ENCODE measurements at places on chromosomes 3 and 15.

- no peak for DNase-seq
These were observed 48.7 kb upstream of the ROBO2 start for GRCh38 chr3:76991165-76991564.

- no peak for DNase-seq
These were observed 54.7 kb downstream of the CORO2B start for GRCh38 chr15:68633231-68634121.

GRCh38 chr3:106309274-106309673 lies 440.5 kb upstream of the CBLB start:
- no peak for DNase-seq

DNA sequence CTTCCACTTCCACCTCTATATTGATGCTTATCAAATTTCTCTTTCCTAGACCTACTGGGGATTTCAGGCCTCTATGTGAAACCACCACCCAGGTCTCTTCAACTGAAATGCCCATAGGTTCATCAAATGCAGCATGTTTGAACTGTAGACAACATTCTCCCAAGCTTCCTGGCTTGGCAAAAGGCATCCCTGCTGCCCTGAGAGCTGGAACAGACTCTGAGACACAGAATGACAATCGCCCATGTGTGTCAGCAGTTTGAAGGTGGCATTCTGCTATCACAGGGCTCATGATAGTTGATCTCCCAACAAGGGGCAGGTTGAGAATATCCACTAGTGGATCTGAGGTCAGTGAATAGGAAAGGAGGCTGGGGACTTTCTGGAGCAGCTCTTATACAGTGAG lies 200.7 kb downstream of the RPLP1 start:
- no peak for DNase-seq

DNA sequence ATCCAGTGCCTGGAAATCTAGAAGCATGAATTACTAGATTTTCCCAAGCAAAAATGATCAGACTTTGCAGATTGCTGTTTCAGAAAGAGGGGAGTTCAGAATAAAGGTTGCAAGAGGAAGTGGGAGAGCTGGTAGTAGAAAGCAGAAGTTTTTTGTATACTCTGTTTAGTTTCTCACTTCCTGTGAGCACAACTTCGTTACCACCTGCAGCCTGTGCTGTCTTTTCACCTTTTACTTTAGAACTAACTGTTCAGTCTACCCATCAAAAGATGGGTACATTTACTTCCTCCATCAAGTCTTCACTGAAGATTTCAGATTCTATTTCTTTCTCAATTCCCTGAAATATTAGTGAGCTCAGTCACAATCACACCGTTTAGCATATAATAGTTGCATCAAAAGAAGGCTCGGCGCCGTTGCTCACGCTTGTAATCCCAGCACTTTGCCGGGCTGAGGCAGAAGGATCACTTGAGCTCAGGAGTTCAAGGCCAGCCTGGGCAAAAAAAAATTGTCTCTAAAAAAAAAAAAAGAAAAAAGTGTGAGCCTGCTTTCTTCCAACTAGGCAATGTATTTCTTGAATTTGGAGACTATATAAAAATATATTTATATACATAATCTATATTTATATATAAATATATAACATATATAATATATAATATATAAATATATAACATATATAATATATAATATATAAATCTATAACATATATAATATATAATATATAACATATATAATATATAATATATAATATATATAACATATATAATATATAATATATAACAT lies 1.8 kb upstream of the CEP97 start:
- DNase-seq = no peak

DNA sequence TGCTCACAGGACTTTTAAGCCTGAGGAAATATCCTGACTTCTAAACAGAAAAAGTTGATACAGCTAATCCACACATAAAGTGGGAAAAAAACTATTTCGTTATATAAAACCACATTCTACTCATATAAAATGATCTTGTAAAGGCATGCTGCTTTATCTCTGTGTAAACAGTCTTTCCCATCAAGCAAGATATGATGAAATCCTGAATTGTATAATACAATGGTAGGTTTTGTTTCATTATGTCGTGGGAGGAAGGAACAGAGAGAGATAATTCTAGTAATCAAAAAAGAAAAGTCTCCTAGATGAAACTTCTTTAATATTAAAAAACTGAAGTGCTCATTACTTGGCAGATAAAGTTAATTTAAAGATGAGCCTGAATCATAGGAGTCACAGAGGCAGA lies 92.6 kb upstream of the SNTN start:
- DNase-seq = no peak

DNA sequence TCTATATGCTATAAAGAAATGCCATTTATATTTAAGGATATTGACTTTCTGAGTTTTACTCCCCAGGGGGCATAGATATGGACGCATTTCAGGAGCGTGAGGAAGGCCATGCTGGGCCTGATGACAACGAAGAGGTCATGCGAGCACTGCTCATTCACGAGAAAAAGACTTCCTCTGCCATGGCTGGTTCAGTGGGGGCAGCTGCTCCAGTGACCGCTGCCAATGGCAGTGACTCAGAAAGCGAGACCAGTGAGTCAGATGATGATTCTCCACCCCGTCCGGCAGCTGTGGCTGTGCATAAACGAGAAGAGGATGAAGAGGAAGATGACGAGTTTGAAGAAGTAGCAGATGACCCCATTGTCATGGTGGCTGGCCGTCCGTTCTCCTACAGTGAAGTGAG lies 38.4 kb downstream of the GTF2E1 start:
- DNase-seq = no peak

DNA sequence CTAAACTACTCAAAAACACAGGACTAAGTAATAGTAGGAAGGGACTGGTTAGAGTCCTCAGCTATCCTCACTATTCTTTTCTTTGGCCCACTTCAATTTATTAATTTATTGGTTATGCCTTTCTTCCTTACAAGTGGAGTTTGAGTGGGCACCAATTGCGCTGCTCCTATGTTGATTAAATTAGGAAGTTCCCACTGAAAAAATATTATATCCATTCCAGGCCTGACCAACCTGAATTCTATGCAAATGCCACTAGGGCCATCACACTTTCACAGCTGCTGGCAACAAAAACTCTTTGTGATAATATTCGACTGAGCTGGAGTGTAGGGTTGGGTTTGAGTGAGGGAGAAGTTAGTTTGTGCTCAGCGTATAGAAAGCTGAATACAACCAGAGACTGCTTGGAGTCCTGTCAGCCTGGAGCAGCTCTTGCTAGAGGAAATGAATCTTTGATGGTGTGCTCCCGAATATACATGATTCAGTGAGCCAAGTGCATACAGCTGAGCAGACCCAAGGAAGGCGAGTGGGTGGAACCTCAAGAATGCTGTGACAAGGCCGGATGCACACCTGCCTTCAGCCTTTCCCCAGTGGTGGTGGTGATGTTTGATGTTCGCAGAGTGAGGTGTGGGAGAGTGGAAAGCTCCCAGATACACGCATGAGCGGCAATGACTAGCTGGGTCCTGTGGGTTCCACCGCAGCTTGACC lies 1.5 kb downstream of the ARHGEF3 start:
- DNase-seq = peak; percentile 65

DNA sequence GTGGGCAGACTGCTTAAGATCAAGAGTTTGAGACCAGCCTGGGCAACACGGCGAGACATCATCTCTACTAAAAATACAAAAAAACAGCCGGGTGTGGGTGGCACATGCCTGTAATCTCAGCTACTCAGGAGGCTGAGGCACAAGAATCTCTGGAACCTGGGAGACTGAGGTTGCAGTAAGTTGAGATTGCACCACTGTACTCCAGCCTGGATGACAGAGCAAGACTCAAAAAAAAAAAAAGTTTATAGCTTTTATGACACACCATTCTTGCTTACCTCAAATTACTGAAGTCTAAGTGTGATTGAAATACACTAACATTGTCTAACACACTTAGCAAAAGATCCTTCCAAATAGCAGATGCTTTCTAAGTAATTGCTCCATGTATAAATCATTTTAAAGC lies 207.6 kb downstream of the STAG1 start:
- DNase-seq = no peak

- no peak for DNase-seq
These were observed 95.9 kb upstream of the TNIK start for GRCh38 chr3:171556148-171556547.

- no peak for DNase-seq
These were observed 7.3 kb upstream of the TM6SF1 start for GRCh38 chr15:83100097-83100646.

- no peak for DNase-seq
These were observed 596.7 kb downstream of the TUSC7 start for GRCh38 chr3:117306299-117306698.

GRCh38 chr15:72827226-72827625 lies 43.7 kb upstream of the ADPGK start:
- no peak for DNase-seq

GRCh38 chr3:113532698-113533533 lies 561 bp downstream of the SIDT1 start:
- DNase-seq = no peak

DNA sequence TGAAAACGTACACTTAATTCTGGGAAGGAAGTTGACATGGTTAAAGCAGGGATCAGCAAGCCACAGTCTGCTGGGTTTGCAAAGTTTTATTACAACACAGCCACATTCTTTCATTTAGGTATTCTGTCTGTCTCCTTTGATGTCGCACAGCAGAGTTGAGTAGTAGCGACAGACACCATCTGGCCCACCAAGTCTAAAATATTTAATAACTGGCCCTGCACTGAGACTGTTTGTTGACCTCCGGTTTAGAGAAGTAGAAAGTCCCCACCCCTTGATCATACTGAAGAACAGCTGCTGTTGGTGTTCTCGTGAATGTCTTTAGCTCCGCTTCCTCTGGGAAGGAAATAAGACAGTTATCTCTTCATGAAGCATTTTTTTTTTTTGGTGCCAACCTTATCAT lies 66.2 kb downstream of the MCTP2 start:
- no peak for DNase-seq

DNA sequence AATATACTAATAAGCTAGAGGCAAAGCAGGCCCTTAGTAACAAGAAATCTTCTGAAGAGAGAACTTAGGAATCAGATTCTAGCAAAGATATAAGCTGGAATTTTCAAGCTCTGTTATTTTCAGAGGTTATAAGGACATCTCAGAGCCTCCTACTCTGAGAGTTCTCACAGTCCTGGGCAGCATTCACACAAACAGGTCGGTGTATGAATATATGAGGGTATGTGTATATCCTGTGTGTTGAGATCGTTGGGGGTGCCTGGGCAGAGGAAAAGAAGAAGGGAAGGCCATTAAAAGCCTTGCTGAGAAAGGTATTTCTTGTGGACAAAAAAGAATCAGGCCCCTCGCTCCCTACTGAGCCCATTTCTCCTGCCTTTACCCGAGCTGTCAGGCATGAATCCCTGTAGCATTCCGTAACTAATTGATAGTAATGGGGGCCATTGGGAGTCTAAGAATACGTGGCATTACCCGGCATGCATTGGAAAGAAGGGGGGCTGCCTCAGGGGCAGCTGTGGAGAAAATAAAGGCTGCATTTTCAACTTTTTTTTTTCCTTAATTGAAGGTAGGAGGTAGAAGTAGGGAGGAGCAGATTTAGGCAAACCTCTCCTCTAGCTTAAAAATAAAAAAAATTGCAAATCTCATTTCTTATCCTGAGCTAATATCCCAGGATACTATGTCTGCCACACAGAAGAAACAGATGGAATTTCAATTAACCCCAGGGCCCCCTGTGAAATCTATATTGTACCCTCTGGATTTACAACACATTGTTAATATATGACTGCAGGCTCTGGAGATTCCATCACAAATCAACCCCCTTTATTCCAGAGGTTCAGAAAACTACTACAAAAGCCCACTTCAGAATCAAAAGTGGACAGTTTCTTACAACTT lies 103.8 kb downstream of the GTPBP8 start:
- DNase-seq = no peak

- DNase-seq = no peak
These were observed 96.9 kb downstream of the VPS8 start for GRCh38 chr3:184908859-184909258.

- DNase-seq = no peak
These were observed 7.3 kb downstream of the CSRNP1 start for GRCh38 chr3:39146083-39146501.

DNA sequence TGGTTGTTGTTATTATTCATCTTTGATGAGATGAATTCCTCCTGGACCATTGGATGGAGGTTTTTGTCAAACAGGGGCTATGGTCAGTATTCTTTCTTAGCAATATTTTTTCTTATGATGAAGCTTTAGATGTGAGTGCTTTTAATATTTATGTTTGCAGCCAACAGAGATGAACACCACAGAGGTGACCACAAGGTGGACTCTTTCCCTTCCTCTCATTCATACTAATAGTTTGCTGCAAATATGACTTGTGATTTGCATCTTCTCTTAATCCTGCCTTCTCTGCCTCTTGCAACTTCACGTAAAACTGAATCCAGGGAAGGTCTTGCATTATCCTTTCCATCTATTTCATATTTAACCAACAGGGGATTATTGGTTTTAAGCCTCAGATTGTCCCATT lies 473.1 kb upstream of the UBE2E2 start:
- no peak for DNase-seq

- no peak for DNase-seq
These were observed 493.9 kb downstream of the ZIC1 start for GRCh38 chr3:147903026-147903425.
